NCI-H1417 treated with DMSO at 0.1 percent for 48 hours (cell line): ENCODE measurements at places on chromosomes 11 and 22.

DNA sequence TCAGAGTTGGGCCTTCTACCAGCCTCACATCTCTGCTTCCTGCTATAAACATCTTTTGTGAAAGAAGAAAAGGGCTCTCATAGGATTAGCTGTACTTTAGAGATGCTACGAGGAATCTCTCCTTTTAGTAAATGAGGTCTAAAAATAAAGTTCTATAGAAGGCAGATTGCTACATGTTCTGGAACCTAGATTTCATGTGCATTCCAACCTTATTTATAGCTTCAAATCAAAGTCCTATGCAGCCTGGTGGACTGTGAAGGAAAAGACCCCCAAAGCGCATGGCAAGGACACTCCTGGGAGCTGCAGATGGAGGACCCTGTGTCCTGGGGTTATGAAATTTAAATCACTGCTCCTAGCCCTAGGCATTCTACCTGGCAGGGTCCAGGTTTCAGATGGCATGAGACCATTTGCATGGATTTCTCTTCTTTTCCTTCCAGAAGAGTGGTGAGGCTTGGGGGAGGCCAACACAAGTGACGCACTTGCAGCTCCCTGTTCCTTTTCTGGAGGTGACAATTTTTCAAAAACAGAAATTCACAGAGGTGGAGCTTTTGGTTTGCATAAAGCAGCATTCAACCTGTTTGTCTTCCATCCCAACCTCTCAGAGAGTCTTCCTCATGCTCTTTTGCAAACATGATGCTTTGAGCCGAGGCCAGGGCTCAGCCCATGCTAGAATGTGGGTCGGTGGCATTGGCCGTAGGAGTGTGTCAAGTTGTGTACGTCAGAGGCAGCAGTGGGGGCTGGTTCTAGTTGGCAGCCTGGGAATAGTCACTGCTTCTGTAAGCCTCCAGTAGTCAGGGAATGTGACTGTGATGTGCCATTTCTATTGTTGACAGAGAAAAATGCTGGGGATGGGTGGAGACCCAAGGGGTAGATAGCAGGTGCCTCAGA, 6.3 kb downstream of the CRY2 start:
- DNase-seq, result no peak

DNA sequence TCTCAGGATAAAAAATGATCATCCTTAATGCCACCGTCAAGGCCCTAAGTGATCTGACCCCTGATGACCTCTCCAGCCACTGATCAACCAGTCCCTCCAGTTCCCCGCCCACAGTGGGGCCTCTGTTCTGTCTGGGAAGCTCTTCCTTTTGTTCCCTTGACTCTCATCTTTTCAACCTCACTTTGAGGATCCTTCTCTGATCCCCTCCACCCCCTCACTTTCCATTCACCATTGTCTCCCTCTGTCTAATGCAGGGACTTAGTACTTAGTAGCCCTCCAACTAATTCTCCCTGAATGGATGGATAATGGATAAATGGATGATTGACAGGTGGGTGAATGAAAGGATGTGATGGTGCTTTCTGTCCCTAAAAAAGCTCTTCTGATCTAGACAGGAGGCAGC, 45.6 kb downstream of the C11orf58 start:
- DNase-seq, result no peak

DNA sequence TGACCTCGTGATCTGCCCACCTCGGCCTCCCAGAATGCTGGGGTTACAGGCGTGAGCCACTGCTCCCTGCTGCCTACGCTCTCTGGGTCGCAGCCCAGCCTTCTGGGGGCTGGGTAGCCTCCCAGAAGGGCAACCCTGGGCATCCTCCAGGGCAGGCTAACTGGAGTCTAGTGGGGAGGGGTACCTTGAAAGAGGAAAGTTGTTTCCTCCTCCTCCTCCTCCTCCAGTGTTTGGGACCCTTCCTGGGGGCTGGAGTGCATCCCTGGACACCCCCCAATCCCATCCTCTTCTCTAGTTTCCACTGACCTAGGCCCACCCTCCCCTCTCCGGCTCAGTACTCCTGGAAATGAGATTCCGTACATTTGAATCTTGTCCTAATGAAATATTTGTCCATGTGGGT, 1.3 kb downstream of the PNPLA3 start:
- DNase-seq, result no peak

GRCh38 chr11:119512369-119512768, 89.4 kb upstream of the THY1 start:
- no peak for DNase-seq

DNA sequence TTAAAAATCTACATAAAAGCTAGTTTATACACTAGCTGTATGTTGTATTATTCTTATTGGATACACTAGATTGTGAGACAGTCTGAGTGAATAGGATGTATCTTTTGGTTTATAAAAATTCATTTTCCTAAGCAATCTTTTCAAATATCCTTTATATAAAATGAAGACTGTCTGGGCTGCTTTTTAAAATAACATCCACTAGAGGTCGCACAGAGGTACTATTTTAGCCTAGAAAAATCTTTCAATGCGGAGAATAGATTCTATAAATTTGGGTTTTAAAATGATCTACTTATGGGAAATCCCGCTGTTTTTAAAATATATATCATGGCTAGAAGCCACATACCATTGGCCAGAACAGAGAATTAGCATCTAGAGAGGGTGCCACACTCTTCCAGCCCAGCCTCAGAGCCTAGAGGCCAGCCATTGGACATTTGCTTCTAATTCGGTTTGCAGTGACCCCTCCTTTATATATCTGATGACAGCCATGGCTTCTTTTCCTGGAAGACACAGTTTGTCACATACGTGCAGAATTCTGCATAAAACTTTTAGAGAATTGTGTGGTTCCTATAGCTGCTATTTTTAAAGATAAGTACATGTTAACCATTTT, 7.3 kb downstream of the C11orf97 start:
- DNase-seq, result no peak

GRCh38 chr22:28231441-28231840, 312.4 kb upstream of the PITPNB start:
- no peak for DNase-seq
